Anterior cingulate cortex (tissue), 58 donors: ENCODE measurements at places on chromosomes 3 and 15.

DNA sequence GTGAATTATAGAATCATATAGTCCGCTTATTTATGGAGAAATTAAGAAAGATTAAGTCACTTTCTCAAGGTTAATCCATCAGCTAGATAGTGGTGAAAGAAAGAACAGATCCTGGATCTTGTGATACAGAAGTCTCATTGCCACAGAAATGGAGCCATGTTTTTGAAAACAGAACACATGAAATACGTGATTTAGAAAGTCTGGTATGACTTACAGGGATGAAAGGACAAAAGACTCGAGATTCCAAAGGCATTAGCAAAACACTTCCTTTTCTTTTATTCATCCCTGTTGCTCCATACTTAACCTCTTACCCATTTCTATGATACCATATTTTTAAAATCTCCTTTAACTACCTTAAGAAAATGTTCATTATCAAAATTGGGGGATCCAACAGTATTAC lies 40.0 kb upstream of the TEX9 start:
- DNase-seq: no peak

GRCh38 chr15:68679961-68680371 lies 101.2 kb downstream of the CORO2B start:
- DNase-seq: peak; percentile 89

DNA sequence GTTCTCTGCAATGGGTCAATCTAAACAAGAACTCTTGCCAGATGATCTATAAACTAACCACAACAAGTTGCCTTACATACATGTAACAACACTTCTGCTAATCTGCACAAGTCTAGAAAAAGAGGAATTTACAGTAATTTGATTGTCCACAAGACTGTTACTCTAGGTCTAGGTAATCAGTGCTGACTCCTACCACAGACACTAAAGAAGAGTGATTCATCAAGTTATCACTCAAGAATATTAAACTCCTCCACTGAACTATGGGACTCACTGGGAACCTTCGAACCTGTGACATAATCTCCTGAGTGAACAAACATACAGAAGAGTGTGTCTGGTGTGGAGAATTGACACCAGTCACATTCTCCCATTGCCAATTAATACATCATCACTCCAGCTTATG lies 138.3 kb downstream of the ANXA2 start:
- DNase-seq: no peak

DNA sequence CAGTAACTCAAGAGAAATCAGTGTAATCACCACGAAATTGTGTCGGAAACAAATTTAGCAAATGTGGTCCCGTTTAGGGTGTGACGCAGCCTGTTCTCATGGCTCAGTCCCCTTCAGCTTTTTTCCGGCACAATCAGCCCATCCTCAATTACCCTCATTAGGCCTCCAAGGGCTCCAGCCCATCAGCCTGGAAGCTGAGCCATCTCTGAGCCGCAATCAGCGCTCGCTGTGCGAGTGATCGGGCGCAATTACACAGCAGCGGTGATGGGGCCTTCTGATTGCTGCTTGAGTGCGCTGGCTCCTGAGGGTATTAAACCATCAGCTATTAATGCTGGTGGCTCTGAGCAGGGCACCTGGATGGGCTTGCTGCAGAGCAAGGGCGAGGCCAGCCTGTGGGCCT lies 55.6 kb downstream of the PLXNA1 start:
- no peak for DNase-seq
